Lung (tissue), 17 donors: ENCODE measurements at places on chromosomes 2 and 18. TPM values are rescaled to one million over a fixed set of nuclear protein-coding genes. Genes with fewer than 3 reads are reported as not detected.

DNA sequence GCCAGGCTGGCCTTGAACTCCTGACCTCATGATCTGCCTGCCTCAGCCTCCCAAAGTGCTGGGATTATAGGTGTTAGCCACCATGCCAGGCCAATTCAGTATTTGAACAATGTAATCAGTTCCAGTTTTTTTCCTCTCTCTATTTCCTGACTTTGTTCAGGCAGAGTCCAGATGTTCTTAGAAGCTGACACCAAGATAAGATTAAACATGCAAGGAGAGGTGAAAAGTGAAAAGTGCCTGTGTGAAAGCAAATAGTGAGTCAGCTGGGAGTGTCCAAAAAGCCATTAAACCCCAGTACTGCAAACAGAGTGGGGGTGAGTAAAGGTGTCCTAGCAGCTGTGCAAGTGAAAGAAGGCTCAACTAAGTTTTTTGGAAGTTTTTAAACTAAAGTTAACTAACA, 231.5 kb downstream of the PTH2R start:
- H3K4me3 ChIP-seq: no peak overlapping the region
- H3K27ac ChIP-seq: no peak overlapping the region
- no peak for DNase-seq
- H3K36me3 ChIP-seq: no peaks in the 10 kb centered on the region
- H3K27me3 ChIP-seq: no peaks in the 10 kb centered on the region

DNA sequence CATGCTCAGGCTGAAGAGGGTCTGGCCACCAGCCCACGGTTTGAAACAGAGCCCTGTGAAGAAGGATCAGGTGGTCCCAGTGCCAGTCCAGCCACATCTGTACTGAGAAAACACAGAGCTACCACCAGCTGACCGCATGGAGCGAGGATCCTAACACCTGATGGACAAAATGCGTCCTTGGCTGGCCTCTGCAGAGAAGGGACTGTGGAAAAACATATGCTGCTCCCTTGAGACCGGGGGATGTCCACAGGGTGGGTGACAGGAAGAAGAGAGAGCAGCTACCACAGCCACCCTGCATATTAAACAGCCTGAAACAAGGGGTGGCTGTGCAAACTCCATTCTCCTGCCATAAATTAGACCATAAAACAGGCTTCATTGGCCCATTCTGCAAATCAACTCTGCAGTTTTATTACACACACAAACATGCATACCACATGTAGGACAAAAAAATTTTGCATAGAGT, 137.2 kb downstream of the BCL2 start:
- no peaks in the 10 kb centered on the region for H3K27me3 ChIP-seq
- H3K36me3 ChIP-seq: no peaks in the 10 kb centered on the region
- peaks cover 60% of the 10 kb centered on the region for H3K4me1 ChIP-seq
- no peak overlapping the region for H3K27ac ChIP-seq
- DNase-seq: no peak

GULP1 gene
- 11.0 TPM for polyA plus RNA-seq

WNT6 gene
- 0.16 TPM for polyA plus RNA-seq
